ENCODE measurements at places on chromosomes 7 and 10.

DNA sequence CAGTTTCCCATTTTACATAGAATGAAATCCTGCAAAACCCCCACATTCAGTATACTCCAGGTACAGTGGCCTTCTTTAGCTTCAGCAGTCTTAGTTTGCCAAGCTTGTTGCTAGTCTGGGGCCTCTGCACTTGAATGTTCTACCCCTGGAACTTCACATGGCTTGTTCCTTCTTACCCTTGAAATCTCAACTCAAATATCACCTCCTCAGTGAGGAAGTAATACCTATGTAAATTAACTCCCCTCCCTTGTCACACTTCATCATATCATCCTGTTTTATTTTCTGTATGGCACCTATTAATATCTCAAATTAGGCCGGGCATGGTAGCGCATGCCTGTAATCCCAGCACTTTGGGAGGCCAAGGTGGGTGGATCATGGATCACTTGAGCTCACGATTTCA, 163.8 kb upstream of the KAT6B start:
- no peak for DNase-seq

DNA sequence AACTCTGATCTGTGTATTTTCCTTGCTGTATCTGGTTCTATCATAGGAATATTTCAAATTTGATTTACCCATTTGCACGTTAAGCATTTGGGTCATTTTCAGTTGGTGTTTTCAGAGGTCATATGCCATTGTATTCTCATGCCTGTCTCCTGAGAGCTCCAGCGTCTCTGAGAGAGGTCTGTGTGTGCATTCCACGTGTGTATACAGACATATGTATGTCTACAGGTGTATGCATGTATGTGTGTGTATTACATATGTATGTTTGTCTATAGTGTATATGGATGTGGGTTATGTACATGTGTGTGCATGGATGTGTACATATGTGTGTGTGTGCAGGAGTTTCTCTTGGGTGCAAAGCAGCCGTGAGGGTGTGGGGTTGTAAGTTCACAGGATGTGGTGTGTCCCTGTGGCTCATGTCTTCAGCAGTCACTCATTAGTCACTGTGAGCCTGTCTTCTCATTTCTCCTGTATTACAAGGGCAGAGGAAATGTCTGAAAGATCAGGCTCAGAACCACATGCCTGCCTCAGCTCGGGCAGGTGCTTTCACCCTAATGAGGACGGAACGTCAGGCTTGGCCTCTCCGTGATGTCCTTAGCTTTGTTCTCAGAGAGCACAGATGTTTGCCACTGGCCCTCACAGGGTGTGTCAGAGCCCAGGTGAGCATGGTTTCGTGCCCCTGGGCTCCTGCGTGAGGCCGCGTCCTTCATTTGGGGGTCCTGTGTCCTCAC, 101.6 kb downstream of the NKX6-2 start:
- DNase-seq = no peak

GRCh38 chr10:125084191-125084613, 76.2 kb downstream of the CTBP2 start:
- no peak for DNase-seq

DNA sequence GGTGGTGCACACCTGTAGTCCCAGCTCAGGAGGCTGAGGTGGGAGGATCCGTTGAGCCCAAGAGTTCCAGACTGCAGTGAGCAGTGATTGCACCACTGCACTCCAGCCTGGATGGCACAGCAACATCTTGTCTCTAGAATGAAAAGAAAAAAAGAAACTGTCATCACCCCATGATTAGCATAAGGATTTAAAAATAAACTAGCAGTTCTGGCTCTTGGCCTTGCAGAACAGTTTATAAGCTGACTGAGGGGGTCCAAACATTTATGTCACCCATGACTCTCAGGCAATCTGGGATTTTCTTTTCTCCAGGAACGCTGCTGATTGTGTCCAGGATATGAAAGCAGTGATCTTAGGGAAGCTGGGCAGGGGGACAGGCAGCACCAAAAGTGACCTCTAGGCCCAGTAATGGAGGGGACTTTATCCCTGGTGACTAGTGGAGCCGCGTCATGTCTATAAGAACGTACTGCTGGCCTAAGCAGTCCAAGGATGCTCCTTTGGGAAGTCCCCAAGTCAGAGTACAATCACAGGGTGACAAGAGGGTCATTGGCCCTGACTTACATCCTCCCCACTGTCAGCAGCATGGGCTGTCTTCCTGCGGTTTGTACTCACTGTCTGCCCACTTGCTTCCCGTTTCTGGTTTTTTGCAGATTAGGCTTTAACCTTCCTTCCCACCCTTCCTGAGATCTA, 177.4 kb downstream of the ARHGAP12 start:
- no peak for DNase-seq

- no peak for DNase-seq
Measured at GRCh38 chr7:151767557-151767956, 109.4 kb downstream of the PRKAG2 start.

- DNase-seq = peak; percentile 83
Measured at GRCh38 chr10:16644146-16644545, 122.5 kb upstream of the C1QL3 start.

DNA sequence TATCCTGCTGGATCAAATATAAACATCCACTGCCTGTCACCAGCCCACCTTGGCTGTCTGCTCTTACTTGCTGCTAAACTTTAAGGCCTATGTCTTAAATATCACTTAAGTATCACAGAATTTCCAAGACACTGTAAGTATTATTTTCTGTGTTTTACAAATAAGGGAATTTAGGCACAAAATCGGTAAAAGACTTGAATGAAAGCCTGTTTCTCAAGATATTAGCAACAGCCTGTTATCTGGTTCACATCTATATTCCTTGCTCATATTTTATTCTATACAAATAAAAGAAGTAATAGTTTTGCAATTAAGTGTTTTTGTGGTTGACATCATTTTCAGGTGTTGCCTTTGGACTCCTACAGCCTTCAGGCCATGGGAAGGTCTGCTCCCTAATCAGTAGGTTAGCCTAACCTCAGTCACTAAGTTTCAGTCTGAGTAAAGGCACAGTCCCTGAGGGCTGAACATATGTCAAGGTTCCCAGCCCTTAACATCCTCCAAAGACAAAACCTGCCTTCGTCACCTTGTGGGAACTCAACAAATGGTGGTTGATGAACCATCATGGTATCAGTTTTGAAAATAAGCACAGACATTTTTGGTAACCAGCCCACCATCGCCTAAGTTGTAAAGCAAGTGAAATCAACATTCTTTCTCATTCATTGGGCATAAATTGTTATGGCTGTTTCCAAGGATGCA, 127.1 kb downstream of the CREB5 start:
- no peak for DNase-seq

DNA sequence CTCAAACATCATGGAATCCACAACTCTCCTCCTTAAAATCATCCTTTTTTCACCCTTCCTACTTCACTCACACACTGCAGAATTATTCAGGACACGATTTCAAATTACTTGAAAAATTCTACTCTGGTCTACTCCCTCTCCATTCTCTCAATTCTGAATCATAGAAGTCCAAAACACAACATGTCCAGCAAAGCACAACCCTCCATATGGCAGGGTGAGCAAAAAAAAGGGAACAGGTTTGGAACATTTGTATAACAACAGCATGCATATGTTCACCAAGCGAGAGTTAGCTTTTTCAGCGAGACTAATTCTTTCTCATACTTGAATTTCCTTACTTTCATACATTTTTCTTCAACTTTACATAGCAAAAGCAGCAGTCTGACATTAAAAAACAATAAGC, 73.4 kb downstream of the ABI1 start:
- no peak for DNase-seq

- DNase-seq = no peak
Measured at GRCh38 chr10:28280652-28281051, 22.2 kb downstream of the MPP7 start.

DNA sequence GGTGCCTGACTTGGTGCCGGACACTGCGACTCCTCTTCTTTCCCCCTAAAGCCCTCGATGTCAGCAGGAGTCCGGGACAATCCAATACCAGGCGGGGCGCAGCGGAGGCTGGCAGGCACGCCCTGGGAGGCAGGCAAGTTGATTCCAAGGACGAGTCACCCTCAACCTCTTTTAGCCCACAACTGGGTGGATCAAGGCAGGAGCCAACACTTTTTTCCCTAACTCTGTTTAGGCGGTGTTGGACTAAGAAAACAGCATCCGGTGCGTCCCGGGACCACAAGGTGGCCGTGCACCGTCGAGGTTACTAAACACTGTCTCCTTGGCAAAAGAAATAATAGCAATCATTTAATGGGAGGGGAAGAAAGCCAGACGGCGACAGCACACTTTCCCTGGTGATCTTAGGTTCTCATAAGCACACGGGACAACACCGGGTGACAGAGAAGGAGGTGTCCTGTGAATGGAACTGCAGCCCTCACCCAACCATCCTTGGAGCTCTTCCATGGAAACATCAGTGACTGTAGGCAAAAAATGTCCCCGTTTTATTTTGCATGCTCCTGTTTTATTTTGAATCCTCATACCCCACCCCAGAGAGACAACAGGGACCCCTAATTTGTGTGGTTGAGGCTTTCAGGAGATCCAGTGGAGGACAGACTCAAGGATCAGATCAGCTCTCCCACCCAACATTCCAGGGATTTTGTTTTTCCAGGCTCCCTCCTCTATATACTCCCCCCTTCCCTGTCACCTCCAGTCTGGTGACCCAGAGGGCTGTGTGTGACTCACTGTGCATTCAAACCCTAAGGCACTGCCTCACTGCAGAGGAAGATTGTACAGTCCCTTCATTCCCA, 1.3 kb upstream of the CALCR start:
- peak; percentile 58 for DNase-seq

GRCh38 chr10:17742918-17743317, 9.1 kb upstream of the TMEM236 start:
- peak; percentile 76 for DNase-seq

DNA sequence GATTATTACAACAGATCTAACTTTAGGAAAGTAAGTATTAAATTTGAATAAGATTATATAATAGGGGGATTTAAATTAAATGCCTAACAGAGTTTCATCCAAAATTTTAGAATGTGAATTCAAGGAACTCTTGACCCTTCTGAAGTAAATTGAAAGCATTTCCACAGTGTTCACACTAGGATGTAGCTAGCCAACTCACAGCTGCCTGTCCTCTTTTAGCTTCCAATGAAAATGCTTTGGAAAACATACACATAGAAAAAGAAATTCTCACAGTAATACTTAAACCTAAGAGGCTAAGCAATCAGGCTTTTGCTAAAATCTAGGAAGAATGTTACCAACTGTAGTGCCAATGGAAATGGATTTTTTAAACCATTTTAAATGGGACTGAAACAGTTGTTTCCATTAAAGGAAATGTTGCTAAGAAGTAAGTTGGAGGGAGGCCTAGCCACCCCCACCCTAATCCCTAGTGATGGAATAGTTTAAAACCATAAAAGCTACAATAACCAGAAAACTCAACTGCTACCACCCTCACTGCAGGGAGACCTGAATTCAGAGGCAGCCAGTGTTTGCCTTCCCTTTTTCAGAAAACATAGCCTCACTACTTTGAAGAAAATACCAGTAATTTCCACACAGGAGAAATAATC, 58.3 kb downstream of the REEP3 start:
- no peak for DNase-seq

- no peak for DNase-seq
Measured at GRCh38 chr7:112886208-112886607, 96.0 kb upstream of the TMEM168 start.

DNA sequence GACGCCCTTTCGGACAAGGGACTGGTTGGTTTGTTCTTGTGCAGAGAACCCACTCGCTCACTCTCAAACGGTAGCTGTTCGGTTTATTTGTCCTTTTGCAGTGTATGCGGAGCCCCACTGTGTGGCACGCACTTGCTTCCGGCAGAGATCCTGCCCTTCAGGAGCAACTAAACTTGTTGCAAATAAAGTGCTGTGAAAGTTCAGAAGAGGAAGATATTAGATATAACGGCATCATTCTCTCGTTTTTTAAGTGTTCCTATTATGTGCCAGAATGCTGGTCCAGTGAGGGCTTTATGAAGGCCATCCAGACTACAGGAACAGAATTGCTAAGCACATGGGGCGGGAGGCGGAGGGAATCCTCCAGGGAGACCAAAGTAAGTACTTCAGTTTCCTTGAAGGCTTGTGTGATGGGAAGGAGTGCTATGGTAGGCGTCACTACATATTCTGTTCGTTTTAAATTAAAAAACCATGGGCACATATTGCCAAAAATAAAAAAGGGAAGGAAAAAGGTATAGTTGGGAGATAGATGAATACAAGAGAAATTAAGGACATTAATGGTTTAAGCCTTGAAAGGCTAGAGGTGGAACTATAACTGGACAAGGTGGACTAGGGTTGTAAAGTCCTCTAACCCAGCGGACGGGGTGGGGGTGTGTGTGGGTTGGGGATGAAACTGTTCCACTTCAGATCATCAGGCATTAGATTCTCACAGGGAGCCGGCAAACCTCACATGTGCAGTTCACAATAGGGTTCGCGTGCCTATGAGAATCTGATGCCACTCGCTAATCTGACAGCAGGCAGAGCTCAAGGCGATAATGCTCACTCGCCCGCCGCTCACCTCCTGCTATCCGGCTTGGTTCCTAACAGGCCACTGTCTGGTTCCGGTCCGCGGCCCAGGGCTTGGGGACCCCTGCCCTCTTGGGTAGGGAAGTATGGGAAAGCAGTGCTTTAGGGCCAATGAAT, 704 bp upstream of the ERLIN1 start:
- peak; percentile 76 for DNase-seq

GRCh38 chr7:68697796-68698280, 900.4 kb upstream of the AUTS2 start:
- no peak for DNase-seq

- peak; percentile 34 for DNase-seq
Measured at GRCh38 chr7:831596-832166, 595 bp upstream of the SUN1 start.

- DNase-seq = no peak
Measured at GRCh38 chr7:8151161-8151725, 110.7 kb downstream of the ICA1 start.

DNA sequence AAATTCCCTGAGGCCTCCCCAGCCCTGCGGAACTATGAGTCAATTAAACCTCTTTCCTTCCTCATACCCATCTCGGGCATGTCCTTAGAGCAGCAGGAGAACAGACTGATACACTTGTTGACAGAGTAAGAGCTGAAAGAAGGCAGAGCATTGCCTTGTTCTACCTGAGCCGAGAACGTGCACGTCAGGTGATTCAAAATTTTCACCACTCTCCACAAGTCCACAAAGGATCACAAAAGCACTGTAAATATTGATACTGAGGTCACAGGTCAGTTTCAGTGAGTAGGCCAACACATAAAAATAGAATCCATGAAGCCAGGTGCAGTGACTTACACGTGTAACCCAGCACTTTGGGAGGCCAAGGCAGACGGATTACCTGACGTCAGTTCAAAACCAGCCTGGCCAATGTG, 27.8 kb downstream of the DCLRE1C start:
- peak; percentile 99 for DNase-seq

- DNase-seq = no peak
Measured at GRCh38 chr7:114901771-114902170, 20.1 kb upstream of the MDFIC start.
